NCI-H510A (cell line): ENCODE measurements at places on chromosomes 4 and X.

DNA sequence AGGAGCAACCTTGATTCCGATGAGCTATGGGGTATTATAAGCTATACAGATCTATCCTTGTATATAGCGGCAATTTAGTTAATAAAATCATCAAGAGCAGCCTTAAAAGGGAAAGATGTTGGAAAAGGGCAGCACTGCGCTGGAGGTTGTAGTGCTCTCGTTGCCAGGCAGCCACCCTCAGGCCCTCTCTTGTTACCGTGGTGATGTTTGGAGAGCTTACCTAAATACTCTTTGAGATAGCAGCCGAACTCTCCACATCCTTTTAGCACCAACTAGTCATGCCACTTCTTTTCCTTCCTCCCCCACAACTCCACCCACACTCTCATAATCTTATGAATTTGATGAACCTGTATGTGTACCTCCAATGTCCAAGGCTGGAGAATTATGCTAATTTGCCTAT is 3.8 kb upstream of the RADX start:
- peak; percentile 17 for DNase-seq

DNA sequence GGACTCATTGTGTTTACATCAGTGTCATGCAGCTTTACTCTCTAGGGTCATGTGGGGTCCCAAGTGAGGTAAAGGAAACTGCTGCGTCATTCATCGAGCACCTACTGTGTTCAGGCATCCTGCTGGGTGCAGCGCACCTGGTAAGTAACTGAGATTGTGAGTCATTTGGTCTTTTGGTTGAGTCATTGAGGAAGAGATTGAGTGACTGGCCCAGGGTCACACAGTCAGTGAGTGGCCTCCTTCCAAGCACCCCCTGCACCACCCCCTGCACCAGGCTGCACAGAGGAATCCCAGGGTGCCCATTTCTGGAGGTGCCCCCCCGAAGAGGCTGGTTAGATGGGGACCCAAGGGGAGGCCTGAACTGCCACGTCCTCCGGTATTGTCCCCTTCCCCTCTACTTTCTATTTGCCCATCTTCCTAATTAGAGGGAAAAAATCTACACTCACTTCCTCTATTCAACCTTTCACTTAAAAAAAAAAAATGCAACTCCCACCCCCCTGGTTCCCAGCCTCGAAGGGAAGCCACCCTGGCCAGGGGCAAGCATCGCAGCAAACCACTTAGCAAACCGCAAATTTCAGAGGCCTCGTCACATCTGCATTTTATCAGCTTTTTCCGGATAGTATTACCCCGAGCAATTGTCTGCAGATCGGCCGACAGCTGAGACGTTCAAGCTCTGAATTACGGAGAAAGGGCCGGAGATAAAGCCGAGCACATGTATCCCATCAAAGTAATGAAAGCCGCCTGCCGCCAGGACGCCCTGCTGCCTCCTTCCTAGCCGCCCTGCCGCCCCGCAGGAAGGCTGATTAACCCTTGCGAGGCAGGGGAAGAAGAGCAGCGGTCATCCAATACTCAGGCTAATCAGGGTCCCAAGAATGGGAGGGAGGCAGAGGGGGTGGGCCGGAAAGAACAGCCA is 96.3 kb upstream of the MSX1 start:
- DNase-seq = no peak

DNA sequence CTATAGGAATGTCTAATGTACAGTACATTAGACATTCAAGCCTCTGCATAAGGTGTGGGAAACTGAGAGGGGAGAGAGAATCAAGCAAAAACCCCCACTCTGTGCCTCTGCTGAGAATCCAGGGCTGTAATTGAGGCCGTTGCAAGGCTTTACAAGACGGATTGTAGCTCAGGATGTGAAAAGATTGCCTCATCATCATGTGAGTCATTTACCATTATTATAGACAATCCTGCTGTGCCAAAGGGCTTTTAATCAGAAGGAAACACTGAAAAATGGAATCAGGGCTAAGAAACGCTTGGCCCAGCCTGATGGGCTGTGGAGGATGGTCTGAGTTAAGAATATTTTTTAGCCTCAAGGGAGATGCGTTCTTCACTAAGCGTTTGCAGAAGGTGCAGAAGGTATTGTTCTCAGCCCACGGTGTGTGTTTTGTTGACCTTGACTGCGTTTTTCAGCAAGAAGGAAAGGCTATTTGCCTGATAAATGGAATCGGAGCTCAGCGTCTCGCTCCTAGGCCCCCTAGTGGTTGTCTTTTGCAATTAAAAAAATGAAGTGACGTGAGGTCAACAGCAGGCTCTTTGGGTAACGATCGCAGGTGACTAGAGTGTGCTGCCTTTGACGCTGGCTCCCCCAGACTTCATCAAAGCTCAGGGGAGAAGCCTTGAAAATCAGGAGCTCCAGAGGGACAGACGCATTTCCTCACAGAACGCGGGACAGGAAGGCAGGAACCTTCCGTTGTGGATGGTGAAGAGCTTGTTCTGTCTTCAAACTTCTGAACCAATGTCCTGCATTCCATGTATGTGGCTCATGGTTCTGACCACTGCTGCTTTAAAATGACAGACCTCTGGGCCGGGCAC is 18.1 kb upstream of the CHRNA9 start:
- DNase-seq = no peak

DNA sequence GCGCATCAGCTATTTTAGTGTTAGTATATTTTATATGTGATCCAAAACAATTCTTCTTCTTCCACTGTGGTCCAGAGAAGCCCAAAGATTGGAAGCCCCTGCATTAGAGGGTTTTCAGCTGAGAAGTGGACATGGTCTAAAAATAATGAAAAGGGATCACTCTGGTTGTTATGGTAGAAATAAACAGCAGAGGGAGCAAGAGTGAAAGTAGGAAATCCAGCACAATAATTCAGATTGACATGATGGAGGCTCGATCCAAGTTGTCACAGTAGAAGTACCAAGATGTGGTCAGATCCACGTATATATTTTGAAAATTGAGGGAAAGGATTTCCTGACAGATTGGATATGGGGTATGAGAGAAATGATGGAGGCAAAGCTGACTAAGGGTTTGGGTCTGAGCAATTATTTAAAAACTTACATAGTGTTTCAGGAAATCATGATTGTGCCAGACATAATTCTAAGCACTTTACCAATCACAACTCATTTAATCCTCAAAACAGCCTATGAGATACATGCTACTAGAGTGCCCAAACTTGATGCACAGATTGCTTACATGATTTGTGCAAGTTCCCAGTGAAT is 17.0 kb upstream of the TMEM144 start:
- no peak for DNase-seq

DNA sequence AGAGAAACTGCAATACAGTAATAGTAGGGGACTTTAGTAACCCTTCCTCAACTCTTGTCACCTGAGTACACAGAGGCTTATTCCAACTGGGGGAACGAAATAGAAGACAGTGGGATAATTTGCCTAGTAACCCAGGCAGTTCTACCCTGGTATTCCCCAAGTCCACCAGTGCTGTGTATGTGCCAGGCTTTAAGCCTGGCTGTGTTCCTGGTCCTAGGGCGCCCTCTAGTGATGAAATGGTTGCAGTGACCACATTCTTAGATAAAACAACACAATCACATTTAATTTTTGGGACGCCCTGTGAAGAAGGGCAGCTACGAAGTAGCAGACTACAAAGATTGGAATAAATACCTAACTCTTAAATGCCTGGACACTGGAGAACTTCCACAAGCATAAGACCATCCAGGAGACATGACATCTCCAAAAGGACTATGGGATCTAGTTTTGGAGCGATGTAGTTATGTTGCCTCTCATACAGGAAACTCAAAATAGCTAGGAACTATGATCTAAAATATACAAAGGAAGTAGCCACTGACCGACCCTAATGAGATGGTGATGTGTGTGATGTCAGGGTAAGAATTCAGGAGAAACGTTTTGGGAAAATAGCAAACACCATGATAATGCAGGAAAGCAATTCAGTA is 288.5 kb upstream of the ZCCHC13 start:
- peak; percentile 0 for DNase-seq

- no peak for DNase-seq
Observed at GRCh38 chr4:1137063-1137776, 23.9 kb upstream of the RNF212 start.

- DNase-seq = no peak
Observed at GRCh38 chr4:117324851-117325491, 239.6 kb upstream of the TRAM1L1 start.
